ENCODE measurements at places on chromosomes 7 and 10.

DNA sequence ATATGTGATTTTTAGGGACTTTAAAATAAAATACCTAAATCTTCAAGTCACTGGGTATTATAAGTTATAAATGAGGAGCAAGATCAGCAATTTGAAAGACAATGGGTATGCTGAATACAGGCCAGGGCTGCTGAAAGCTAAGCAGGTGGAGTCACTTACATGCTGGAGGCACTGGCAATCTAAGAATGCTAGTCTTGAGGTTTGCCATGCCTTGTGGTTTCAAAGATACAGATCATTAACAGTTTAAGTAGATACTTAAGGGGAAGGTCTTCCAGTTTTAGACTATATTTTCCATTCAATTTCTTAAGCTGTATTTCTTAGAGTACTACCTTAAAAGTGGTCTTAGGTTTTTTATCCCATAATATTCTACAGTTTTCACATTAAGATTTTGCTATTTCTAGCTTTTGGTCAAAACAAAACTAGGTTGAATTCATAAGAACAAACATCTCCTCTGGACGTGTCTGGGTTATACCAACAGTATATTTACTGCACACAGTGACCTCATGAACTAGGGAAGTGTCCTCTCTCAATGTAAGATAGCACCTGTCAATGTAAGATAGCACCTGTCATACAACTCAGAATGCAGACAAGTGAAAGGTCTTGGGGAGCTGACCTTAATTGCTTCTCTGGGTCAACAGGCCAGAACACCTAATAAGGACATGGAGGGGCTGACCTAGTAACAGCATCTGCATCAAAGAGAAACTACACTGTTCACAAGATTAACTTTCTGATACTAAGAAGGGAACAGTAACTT is 2.0 kb downstream of the SRI start:
- DNase-seq: no peak

- DNase-seq: no peak
These were observed 21.8 kb downstream of the ZNF775 start for GRCh38 chr7:150400788-150401423.

DNA sequence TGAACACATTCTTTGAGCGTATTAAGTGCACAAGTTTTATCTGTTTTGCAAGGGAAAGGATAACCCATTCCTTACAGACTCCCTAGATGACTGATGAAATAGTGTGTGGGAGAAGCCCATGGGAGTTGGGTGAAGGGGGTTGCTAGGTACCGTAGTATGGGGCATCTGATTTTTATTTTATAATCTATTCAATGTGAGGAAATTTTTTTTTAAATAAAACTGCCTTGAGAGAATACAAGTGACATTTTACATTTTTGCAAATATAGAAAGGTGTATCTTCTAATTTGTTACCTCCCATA is 1.4 kb downstream of the BTAF1 start:
- no peak for DNase-seq

GRCh38 chr7:22452142-22452959 is 47.6 kb downstream of the STEAP1B start:
- no peak for DNase-seq

GRCh38 chr10:11210211-11210922 is 192.7 kb downstream of the CELF2 start:
- no peak for DNase-seq

GRCh38 chr7:106794276-106795083 is 70.6 kb upstream of the PIK3CG start:
- no peak for DNase-seq

- DNase-seq: no peak
These were observed 2.8 kb upstream of the SLC29A3 start for GRCh38 chr10:71316056-71316785.

GRCh38 chr10:92363498-92363897 is 72.5 kb downstream of the MARCHF5 start:
- no peak for DNase-seq

DNA sequence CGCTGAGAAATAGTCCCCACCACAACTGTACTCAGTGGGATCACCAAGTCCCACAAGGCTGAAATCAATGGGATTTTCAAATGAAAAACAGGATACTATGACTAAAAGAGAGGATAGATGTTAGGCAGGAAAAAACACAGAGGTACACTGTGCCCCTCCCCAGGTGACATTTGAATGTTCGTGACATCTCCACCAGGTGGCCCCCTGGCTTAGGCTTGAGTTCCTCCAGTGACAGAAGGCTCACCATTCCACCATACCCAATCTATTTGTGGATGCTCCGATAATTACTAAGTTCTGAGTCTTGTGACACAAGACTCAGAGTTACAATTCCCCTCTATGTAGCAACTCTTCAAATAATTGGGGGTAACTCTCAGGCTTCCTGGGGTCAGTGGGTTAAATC is 77.5 kb upstream of the KCNMA1 start:
- no peak for DNase-seq

- DNase-seq: no peak
These were observed 135.2 kb downstream of the ADCY1 start for GRCh38 chr7:45709168-45710042.

GRCh38 chr10:44008270-44008916 is 359.7 kb upstream of the ZNF32 start:
- DNase-seq: no peak

DNA sequence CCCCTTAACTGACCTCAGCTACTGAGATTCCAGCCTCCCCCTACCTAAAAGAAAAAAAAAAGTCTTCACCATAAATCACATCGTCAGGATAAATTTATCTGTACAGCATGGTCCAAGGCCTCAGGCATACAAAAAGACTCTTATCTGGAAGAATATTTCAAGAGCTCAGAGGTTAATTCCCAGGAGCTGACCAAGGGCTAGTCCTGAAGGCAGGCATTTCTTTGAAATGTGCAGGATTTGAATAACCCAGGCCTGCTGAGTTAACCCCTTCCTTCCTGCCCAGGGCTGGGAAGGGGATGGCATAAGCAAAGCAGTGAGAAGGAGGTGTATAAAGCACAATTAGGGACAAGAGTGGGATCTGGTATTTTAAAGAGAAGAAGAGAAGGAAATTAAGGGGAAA is 111.2 kb downstream of the RNLS start:
- no peak for DNase-seq

- no peak for DNase-seq
These were observed 282.2 kb downstream of the PHTF2 start for GRCh38 chr7:78080811-78081210.

DNA sequence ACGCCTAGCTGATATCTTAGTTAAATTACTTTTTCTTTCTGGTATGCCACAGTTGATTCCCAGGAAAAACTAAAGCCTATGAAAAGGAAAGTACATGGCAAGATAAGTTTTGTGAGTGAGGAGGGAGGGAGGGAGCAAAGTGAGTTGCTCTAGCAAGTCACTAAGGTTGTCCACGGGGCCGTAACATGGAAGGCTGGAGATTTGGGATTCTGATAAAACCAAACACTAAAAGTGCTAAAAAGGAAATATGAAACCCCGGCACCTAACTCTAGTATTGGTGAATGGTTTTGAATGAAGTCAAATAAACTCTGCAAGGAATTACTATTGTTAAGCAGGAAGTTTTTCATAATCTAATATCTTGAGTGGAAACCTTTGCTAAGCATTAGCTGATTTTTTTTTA is 1.7 kb downstream of the AGR2 start:
- DNase-seq: no peak

DNA sequence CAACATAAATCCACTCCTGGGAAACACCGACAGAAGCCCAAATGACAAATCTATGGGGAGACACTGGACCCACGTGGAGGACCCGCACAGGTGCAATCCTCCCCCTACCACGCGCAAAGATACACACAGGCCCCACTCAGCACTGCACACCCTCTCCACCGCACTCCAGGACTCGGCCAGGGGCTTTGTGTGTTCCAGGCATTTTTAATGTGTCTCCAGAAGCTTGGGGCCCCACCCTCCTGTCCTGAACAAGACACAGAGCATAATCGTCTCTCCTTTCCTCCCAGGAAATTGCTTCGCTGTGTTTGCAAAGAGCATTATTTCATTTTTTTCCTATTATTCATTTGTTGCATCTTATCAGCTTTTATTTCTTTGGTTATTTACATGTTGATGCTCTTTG is 82.8 kb downstream of the GLI3 start:
- no peak for DNase-seq

GRCh38 chr7:45653209-45653907 is 79.2 kb downstream of the ADCY1 start:
- DNase-seq: no peak

GRCh38 chr7:71236230-71237105 is 104.5 kb downstream of the GALNT17 start:
- no peak for DNase-seq

DNA sequence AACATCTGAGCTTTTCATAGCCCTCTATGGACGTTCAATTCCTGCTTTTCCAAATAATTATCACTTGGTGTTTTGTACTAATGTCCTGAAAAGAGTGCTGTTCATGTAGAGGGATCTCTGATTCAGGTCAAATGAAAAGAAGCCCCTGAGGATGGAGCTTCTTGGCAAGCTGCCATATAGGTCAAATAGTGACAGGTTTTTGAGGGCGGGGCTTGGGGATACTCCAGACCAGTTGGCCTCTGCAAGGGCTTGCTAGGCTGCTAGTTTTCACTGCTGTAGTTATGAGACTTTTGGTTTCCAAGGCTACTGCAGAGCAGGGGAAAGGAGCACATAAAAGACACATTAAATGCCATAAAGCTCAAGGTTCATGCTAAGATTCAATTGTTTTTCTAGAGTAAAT is 257.2 kb upstream of the CACNA2D1 start:
- DNase-seq: no peak

DNA sequence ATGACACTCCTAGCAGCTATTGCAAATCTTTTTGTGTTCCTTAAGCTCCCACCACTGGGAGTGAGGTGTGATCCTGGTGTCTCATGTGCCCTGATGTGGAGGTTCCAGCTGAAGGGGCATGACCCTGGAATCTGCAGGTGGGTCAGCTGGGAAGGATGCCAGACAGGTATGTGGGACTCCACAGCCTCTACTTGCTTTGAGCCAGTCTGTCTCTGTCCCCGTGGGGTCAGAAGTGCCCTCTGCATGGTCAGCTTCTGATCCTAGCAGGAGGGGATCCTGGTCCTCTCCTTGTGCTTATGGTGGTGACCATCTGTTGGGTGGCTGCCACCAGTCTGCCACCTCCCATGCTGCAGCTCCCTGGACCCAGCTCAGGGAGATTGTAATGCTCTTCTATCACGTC is 51.1 kb upstream of the COMTD1 start:
- no peak for DNase-seq

DNA sequence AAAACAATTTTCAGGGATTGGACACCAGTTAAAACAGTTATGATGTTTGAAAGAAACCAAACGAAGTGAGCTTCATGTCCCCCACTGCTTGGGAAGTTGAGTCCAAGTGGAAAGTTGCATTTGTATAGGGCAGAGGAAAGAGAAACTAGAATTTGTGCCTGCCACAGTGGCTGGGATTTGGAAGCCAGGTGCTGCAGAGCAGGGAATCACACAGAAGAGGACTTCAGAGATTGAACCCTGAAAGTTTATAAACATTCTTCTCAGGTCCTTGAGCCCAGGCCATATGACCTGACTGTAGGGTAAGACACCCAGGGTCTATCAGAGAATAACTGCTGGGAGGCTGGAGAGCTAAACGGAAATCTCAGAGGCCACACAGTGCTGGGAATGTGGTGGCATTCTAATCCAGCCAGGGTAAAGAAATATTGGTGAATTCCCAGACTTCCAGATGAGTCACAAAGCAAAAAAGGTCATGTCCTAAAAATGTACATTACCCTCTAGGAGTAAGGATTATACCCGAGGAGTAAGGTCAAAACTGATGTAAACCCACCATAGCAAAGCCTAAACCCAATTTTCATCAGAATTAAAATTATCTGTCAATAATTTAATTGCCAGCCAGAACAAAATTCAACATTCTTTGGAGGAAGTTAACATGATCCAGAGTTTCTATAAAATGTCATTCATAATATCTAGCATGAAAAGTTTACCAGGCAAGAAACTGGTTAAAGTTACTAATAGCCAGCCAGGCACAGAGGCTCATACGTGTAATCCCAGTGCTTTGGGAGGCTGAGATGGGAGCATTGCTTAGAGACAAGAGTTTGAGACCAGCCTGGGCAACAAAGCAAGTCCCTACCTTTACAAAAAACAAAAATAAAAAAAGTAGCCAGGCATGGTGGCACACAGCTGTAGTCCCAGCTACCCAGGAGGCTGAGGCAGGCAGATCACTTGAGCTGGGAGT is 31.2 kb downstream of the TOMM7 start:
- DNase-seq: no peak

- no peak for DNase-seq
These were observed 600.6 kb downstream of the PHTF2 start for GRCh38 chr7:78399033-78399769.

GRCh38 chr7:101900103-101900502 is 82.7 kb downstream of the CUX1 start:
- DNase-seq: no peak

- DNase-seq: no peak
These were observed 192.8 kb upstream of the PRSS58 start for GRCh38 chr7:142450695-142451094.

GRCh38 chr7:43119371-43120075 is 7.1 kb downstream of the HECW1 start:
- DNase-seq: no peak

DNA sequence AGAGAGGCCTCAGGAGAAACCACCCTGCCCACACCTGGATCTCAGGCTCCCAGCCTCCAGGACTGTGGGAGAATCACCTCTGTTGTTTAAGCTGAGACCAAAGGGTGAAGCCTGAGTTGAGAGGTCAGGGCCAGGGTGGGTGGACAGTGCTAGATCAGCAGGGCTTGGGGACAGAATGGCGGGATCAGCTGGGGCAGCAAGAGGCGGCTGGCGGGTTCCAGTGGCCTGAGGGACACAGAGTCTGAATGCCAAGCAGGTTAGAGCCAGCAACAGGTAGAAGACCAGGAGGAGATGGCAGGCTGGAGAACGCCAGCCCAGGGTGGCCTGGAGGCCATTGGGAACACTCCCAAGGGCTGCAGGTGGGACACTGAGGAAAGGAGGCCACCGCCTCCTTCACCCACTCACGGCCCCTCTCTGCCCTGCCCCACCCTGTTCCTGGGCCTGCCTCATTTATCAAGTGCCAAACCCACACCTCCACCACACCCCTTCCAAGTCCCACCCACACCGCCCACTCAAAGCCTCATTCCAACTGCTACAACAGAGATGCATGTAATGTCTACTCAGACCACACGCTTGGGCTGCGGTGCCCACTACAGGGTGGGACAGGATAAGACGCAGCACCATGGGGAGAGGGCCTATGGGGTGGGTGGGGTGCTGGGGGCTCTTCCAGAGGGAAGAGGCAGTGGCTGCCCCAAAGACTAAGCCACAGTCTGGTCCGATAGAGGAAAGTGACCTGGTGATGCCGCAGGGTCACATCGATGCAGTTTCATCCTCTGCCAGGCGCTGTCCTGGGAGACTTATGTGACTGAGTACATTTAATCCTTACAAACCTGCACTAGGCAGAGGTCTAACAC is 173.9 kb downstream of the TNS3 start:
- DNase-seq: no peak

- DNase-seq: no peak
These were observed 49.4 kb downstream of the VCL start for GRCh38 chr10:74047304-74047703.
